ENCODE measurements at places on chromosomes 5 and 9.
A peak's percentile ranks its signal among the peaks of the same experiment; 100 is the strongest.

GRCh38 chr9:127926906-127927200 lies 3.7 kb downstream of the PIP5KL1 start:
- DNase-seq, result peak; percentile 14

- no peak for DNase-seq
These were observed 21.1 kb downstream of the TNPO1 start for GRCh38 chr5:72837524-72838096.

- no peak for DNase-seq
These were observed 409.0 kb downstream of the SPATA31D1 start for GRCh38 chr9:82397534-82397933.

- no peak for DNase-seq
These were observed 340.6 kb upstream of the DAB2 start for GRCh38 chr5:39765366-39765765.

DNA sequence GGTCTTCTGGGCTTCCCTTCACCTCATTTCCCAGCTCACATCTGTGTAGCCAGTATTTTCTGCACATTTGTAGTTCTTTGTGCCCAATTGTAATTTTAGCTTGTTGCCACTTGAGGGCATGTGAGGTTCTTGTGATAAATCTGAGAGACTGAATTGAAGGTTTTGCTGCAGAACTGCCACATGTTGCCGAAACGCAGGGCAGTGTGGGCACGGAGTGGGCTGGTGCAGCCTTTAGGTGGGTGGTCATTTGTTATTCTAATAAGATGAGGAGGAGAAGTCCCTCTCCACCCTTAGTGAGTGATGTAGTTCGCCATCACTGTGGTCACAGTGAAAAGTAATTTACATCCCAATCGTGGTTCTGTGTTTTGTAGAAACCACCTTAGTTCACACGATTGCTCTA lies 21.2 kb downstream of the OTULIN start:
- peak; percentile 41 for DNase-seq

DNA sequence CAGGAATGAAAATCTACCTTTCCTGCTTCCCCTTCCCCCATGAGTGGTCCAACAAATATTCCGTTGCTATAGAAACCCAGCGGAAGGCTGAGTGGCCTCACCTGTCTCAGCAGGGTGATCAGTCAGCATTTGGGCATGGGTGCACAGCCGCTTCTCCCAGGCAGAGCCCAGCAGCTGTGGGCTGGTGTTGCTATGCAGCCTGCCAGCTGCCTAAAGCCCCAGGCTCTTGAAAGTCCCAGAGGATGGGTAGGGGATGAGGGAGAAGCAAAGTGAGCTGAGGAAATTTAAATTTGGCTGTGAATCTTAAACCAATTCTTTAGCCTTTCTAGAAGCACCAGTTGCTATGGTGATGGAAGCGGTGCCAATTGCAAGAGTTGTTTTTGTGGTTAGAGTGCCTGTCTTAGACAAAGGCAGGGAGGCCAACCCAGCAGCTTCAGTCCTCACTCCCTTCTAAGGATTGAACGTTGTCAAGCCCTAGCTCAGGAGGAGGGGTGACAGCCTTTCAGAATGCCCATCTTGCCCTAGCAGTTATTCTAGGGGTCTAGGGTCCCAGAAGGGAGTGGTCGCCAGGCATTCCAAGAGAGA lies 151.5 kb upstream of the PITX1 start:
- no peak for DNase-seq
